AG20443 (cell line): ENCODE measurements at places on chromosomes 4 and X.

- no peak for DNase-seq
These were observed 4.3 kb downstream of the OCIAD2 start for GRCh38 chr4:48902266-48902665.

GRCh38 chr4:156794863-156795262 lies 176.7 kb downstream of the PDGFC start:
- no peak for DNase-seq

DNA sequence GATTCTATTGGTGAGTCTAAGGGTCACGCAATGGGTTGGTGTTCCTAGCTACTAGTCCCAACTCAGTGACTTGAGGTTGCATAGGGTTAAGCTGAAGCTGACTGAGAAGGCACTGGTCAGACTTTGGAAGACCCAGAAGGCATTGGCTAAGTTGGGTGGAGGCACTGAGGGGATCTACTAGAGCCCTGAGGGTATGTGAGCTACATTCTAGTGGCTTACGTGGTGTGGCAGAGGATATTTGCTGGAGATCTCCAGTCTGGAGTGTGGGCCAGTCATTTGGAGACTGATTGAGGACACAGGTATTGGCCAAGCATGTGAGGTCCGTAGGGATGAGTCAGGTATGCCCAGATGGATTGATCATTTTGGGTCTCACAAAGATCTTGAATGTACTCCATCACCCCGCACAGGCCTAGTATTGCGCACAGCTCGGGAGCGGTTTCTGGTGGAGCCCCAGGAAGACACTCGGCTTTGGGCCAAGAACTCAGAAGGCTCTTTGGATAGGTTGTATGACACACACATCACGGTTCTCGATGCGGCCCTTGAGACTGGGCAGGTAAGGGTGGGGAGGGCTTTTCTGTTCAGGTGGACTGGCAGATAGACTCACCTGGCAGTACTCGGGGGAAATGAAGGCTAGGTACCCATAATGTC lies 7.2 kb downstream of the USP11 start:
- no peak for DNase-seq

GRCh38 chr4:54268151-54268550 lies 39.1 kb downstream of the PDGFRA start:
- peak; percentile 32 for DNase-seq

DNA sequence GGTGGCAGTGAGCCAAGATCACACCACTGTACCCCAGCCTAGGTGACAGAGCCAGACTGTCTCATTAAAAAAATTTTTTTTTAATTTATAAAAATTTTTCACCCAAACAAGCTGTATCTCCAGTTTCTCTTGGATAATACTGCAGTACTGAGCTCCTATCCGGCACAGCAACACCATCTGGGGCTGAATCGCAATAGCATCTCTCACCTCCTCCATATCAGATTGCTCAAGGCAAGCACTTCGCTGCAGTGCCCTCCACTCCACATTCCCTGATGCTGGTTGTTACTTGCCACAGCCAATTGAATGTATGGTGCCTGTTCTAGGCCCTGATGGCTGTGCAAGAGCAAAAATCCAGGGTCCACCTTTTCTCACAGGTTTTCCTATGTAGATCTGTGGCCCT lies 69.3 kb upstream of the FAM241A start:
- no peak for DNase-seq

- DNase-seq = no peak
These were observed 195.0 kb upstream of the ANK2 start for GRCh38 chr4:112854420-112854819.

- DNase-seq = no peak
These were observed 605.1 kb downstream of the BCOR start for GRCh38 chrX:39492497-39493162.

- no peak for DNase-seq
These were observed 445.6 kb downstream of the IQCM start for GRCh38 chr4:149370002-149370401.

- no peak for DNase-seq
These were observed 23.0 kb downstream of the NIPAL1 start for GRCh38 chr4:48039561-48039960.

DNA sequence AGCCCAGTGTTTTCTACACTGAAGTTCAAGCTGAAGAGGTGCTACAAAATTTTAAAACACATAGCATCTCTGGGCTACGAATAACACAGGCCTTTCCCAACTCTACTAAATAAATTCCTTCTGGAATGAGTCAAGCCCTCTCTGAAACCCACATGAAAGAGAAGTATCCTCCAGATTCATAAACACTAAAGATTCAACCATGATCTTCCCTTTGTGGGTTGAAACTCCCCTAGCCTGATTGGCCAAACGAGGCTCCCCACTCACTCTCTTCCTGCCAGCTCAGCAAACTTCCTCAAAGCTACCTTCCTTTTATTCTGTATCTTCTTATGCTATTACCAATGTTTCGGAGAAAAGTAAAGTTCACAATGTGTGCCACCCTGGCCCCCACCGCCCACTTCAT lies 95.4 kb downstream of the NKX6-1 start:
- DNase-seq = no peak

DNA sequence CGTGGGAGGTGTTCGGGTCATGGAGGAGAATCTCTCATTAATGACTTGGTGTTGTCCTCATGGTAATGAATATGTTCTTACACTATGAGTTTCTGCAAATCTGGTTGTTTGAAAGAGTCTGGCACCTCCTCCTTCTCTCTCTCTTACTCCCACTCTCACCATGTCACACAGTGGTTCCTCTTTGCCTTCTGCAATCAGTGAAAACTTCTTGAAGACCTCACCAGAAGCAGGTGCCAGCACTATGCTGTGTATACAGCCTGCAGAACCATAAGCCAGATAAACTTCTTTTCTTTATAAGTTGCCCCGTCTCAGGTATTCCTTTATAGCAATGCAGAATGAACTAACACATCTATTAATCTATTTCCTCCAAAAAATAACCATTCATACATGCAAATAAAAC lies 275.0 kb downstream of the ANTXR2 start:
- DNase-seq = no peak

- DNase-seq = no peak
These were observed 131.5 kb upstream of the RPL34 start for GRCh38 chr4:108488865-108489264.

DNA sequence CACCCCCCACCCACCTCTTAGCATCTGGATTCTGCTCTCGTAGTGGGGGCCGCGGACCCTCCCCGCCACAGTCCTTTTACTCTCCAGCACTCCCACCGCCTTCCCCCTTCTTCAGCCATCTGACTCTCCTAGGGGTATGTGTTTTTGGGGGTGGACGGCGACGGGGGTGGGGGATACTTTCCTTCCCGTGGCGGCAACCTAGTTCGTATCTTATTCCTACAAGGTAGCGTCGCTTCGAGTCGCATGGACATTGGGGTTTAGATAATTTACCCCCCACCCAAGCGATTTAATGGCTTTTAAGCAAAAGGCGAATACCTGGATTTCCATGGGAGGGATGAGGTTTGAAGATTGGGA lies 1.3 kb upstream of the BCORL1 start:
- DNase-seq = no peak

DNA sequence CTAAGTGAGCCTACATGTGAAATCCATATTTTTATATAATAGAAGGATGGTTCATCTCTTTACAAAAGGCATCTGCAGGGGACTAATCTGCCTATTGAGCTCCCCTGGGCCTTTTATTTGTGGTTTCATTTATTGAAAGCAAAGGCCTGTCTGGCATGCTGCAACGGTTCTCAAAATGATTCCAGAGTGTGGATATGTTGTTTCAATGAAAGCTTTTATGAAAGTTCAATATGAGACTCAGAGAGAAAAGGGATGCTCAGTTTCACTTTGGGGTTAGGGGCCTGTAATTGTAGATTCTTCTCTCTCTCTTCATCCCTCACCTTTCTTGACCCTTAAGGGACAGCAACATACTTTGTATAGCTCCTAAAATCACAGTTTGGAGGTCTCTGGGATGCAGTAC lies 204.2 kb upstream of the CASK start:
- no peak for DNase-seq

DNA sequence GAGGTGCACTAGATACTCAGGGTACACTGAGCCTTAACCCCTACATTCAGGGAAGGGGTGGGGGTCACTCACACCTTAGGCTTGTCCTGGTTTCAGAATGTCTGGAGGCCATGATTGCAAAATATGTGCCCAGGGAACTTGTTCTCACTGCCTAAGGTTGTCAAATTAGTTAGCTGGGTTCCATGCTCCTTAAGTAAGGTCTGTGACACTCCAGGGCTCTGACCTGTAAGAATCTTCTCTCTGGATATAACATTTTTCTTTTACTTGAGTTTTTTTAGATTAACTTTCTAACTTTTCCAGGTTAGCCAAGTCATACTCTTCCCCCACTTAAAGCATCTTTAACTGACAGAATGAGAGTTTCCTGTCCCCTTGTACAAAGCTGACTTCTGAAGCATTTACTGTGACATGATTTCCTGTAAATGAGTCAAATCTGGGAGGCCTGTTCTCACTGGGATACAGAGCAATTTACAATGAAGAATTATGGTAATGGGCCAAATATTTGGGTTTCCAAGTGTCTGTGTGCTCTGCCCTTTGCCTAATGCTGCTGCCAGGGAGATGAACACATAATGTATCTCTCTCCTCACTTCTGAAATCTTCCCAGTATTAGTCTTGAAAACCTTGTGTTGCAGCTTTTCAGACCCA lies 101.7 kb downstream of the GATB start:
- DNase-seq = peak; percentile 68

DNA sequence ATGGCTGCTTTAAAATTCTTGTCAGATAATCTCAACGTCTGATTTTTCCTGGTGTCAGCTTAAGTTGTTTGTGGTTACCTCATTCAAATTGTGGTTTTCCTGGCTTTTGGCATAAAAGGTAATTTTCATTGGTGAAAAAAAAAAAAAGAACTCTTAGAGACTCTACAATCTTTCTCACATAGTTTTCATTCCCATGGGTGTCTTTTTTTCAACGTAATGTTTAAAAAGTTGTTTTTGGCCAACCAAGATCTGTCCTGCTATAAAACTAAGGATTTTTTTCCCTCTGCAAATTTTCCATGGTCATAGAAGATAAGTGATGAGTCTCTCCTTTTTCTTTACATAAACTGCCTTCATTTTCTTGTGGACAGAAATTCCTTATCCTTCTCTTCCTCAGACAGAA lies 28.9 kb upstream of the RPS6KA6 start:
- no peak for DNase-seq

DNA sequence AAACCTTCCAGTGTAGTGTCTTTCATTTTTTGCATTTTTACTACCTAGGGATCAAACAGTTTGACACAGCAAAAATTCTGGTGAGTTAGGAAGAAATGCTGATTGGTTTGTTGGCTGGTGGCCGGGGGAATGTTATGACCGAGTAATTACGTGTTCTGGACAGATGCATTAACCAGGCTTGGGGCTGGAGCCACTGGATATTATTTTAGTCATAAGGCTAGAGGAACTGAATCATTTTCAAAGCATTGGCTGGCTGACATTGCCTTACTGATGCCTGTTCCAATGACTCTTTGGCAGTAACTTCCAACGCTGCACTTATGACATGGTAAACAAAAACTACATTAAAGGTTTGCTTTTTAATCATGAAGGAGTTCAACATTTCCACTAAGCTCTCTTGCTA lies 84.6 kb downstream of the FBXO8 start:
- peak; percentile 80 for DNase-seq

DNA sequence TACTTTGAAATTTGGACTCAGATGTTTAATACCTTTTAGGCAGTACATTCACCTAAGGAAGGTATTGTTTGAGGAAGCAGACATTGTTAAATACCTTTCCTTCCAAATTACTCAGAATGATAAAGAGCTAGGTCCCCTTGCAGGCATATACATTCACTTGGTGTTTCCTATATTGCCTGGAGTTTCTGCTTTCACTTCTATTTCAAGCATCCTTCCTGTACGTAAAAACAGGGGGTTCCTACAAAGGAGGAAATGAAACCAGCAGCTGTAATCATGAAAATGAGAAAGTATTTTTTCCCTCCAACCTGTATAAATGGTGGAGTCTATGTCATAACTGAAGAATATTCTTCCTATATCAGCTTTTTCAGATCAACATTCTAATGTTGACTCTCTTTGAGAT lies 90.4 kb upstream of the RASGEF1B start:
- no peak for DNase-seq

GRCh38 chrX:42219231-42219630 lies 295.9 kb upstream of the CASK start:
- DNase-seq = peak; percentile 5

- no peak for DNase-seq
These were observed 131.7 kb downstream of the EPHA5 start for GRCh38 chr4:65538571-65538970.

- no peak for DNase-seq
These were observed 289.4 kb downstream of the INPP4B start for GRCh38 chr4:142556570-142557238.

DNA sequence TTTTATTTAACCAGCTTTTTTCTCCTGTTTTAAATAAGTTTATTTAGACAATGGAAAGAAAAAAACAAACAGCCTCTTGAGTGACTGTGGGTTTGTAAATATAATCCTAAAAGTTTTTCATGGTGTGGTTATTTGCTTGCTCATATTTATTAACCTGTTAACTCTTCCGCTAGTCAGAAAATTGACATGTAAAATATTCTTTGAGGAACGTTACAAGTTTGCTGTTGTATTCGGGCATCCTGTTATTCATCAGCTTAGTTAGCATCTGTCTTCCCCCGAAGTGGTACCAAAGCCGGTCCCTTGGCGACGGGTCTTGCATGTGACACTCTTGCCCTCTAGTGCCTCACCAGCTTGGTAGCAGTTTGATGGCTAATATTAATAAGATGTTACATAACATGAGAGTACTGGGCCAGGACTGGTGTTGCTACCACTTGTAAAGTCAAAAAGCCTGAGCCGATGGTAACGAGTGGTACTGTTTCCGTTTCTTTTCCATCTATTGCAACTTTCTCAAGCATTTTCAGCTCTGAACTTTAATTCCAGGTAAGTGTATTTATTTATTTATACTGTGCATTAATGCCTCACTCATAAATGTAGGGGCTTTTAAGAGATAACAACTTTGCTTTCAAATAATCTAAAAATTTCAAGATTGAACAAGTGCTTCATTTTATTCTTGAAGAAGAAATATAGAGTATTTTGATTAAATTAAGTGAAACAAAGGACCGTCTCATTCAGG lies at the start of gene NDST3:
TSS of gene NDST3 (plus strand) at position 434 of the 733 bp plus-strand sequence. CDS start 19,425 bp downstream, outside the sequence.
- peak; percentile 38 for DNase-seq

- DNase-seq = no peak
These were observed 2751.1 kb downstream of the ARAP2 start for GRCh38 chr4:33493231-33493630.

GRCh38 chr4:173515458-173515857 lies 14.6 kb downstream of the HAND2 start:
- DNase-seq = no peak

DNA sequence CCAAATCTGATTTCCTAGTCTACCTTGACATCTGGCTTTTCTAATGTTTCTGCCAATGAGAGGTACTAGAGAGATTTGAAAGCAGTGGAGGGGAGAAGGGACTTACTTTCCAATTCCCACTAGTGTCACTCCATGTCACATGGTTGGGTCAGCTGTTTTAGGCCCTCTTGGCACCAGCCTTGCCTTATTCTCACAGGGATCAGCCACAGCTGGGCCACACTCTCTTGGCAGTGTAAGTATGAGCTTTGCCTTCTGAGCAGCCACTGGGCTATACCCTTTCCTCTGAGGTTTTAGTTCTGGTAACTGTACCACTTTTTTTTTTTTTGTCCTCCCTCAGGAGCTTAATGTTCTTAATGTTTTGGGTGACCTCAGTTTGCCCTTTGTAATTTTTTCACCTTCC lies 10.2 kb upstream of the ADH1C start:
- DNase-seq = no peak
